Left ventricle myocardium superior (tissue), 1 donor: ENCODE measurements at places on chromosomes 2 and 18. TPM values are rescaled to one million over a fixed set of nuclear protein-coding genes. Genes with fewer than 3 reads are reported as not detected.

DNA sequence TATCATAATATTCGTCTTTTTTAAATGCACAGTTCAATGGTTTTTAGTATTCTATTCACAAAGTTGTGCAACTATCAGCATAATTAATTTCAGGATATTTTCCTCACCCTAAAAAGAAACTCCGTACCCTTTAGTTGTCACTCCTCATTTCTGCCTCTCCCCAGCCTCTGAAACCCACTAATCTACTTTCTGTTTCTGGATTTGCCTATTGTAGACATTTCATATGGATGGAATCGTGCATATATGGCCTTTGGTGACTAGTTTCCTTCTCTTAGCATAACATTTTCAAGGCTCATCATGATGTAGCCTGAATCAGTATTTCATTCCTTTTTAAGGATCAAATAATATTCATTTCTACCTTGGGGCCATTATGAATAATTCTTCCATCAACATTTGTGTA, 18.5 kb downstream of the NEURL3 start:
- DNase-seq, result no peak

GRCh38 chr2:207133820-207134519, 31.8 kb downstream of the KLF7 start:
- peak; percentile 77 for DNase-seq

DNA sequence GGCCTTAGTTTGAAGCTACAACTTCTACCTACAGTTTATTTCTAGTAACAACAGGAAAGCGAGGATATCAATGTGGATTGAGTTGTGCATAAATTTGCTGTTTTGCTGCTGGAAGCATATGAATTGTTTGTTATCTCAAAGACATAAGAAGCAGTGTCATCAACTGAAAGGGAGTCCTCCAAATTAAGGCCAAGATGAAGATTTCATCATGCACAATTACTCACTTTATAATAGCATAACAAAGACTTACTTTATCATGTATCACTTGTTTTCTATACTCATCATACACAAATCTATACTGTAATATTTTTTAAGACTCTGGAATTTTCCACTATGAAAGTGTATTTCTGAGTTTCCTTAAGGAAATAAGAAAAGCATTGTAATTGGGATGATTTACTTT, 136.1 kb upstream of the FANCL start:
- no peak for DNase-seq

- no peak for DNase-seq
These were observed 46.2 kb upstream of the B3GNT2 start for GRCh38 chr2:62149708-62150107.

DNA sequence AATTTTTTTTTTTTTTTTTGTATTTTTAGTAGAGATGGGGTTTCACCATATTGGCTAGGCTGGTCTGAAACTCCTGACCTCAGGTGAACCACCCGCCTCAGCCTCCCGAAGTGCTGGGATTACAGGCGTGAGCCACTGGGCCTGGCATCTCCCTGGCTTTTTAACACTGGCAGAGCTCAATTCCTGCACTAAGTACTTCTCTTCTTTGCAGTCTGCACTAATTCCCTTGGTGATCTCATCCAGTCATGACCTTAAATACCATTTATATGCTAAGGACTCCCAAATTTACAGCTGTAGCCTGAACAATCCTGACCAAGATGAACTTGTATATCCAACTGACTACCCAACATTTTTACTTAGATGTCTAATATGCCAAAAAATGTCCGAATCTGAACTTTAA, 10.2 kb downstream of the PREPL start:
- no peak for DNase-seq

GRCh38 chr2:232485348-232485756, 2.3 kb downstream of the ECEL1 start:
- DNase-seq, result no peak

GRCh38 chr18:9115984-9116383, 13.5 kb downstream of the NDUFV2 start:
- no peak for DNase-seq

DNA sequence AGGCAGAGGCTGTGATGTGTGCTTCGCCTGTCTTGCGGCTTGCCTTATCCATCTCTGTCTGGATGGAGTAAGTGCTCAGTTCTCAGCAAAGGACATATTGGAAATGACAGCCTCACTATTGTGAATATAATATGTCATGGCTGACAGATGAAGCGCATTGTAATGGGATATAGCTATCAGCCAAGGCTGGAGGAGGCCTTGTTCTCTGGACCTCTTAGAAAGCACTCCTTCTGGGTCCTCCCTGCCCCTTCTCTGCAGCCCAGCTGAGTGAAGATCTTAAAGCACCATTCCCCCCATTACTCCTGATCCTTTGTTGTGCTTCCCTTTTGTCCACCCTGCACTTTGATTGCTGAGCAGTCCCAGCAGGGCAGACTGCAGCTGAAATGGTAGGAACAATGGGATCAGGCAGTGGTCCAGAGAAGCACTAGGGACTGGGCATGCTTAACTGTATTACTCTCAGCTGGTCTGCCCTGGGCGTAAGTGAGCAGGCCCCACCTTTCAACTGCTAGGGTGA, 265.3 kb downstream of the SETBP1 start:
- no peak for DNase-seq

DNA sequence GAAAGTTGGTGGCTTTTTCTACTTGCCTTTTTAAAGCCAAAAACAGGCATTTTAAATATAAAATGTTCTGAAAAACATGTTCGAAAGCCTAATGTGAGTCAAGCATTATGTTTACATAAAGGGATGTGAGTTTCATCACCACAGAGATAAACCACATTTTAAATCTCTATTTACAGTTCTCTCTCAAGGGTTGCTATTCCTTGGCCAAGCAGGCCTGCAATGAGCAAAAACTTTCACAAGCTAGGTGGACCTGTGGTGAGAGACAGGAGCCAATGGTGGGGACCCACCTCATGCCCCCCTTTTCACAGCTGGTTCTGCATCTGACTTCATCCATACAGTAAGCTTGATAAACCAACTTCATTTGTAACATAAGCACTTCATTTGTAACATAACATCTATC, 65.1 kb downstream of the CUL3 start:
- no peak for DNase-seq

DNA sequence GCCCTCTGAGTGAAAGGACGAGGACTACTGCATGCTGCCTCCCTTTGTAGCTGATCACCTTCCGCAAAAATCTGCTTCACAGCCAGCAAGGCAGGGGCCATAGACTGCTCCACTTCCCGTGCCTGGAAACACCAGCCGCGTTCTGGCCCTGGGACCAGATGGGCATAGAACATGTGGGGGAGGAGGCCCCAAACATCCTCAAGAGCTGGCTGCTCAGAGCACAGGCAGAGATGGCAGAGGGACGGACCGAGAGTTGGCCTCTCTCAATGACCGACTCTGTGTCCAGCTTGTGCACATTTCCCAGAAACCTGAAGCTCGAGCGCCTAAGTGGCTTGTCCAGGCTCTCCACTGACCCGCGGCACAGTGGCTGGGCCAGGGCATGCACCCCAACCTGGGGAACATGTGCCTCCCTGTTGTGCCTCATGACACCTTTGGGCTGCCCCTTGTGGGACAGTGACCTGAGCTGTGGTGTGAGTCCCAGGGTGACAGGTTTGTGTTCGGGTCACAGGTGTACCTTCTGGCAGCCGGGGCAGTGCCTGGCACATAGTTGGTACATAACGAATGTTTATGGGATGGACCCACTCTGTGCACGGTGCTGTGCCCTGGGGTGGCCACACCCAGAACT, 9.1 kb downstream of the KCNF1 start:
- DNase-seq, result no peak

DNA sequence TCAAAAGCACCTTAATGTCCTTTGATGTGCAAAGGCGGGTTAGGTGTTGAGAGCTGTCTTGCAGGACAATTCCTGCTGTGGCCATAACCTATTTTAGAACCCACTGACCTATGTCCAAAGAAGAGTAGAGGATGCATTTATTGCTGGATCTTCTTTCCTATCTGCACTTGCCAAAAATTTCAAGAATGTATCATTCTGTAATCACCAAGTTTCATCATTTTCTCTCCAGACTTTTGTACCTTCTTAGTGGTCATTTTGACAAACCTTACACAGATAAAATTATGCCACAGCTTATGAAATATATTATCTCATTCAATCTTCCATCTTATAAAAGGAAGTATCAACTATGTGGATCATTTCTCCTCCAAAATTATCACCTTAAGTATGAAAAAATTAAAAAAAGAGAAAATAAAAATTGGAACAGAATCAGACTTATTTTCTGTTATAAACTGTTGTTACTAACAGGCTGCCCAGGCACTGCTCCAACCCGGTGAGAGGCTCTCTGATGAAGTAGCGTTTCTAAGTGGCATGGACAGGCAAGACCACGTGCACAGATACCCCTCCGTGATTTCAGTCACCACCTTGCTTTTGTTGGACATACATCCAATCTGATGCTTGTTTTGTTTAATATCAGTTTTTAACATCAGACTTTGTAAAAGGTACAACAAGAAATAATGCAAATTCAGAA, 559.9 kb upstream of the ID2 start:
- no peak for DNase-seq

GRCh38 chr2:4502230-4502843, 799.0 kb downstream of the DCDC2C start:
- no peak for DNase-seq

- no peak for DNase-seq
These were observed 7.3 kb downstream of the ALPP start for GRCh38 chr2:232385660-232386489.

- DNase-seq, result no peak
These were observed 202.8 kb downstream of the DYM start for GRCh38 chr18:49257609-49258008.

DNA sequence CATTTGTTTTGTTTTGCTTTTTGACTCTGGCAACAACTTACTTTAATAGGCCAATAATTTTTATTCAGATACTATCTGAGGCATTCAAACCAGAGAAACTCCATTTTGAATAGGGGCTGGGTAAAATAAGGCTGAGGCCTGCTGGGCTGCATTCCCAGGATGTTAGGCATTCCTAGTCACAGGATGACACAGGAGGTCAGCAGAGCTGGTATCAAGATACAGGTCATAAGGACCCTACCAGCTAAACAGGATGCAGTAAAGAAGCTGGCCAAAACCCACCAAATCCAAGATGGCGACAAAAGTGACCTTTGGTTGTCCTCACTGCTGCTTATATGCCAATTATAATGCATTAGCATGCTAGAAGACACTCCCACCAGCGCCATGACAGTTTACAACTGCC, 102.2 kb upstream of the XPO1 start:
- DNase-seq, result no peak

DNA sequence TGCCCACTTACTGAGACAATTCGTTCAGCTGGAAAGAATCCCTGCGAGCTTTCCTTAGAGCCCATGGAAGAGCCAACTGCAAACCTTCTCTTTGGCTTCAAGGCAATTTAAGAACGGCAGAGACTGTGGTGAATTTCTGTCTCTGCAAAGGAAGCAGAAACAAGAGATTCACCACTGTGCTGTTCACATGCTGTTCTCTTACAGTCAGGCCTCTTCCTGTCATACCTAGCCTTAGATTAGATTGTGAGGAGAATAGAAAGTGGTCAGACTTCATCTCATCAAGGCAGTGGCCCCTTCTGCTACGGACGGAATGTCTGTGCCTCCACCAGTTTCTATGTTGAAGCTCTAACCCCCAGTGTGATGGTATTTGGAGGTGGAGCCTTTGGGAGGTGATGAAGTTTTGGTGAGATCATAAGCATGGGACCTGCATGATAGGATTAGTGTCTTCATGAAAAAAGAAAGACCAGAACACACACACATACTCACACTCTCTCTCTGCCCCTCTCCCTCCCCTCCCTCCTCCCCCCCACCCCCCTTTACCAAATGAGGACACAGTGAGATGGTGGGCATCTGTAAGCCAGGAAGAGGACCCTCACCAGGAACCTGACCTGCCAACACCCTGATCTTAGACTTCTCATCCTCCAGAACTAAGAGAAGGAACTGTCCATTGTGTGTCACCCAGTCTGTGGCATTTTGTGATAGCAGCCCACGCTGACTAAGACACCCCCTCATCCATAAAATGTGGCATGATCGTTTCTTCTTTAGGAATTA, 45.6 kb upstream of the NRP2 start:
- no peak for DNase-seq

DNA sequence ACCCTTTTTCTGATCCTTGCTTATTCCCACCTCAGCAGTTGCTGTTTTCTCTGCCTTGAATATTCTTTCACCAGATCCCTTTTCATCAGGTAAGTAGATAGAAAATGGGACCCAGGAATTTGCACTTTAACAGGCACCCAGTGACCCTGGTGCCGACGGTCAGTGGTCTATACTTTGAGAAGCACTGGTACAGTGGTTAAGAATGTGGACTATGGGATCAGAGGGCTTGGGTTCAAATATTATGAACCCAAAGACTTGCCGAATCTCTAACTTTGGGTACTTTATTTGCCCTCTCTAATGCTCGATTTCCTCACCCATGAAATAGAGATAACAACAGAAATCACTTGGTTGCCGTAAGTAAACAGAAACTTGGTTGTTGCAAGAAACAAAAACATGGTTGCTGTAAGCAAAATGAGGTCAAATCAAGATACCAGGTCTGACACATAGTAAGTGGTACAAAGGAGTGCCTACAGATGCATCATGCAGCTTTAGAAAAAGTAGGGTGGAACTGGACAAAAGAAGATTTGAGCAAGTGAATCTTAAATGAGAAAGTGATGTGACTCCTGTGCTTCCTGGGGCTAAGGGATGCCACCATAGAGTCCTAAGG, 69.5 kb upstream of the GLS start:
- DNase-seq, result no peak

DNA sequence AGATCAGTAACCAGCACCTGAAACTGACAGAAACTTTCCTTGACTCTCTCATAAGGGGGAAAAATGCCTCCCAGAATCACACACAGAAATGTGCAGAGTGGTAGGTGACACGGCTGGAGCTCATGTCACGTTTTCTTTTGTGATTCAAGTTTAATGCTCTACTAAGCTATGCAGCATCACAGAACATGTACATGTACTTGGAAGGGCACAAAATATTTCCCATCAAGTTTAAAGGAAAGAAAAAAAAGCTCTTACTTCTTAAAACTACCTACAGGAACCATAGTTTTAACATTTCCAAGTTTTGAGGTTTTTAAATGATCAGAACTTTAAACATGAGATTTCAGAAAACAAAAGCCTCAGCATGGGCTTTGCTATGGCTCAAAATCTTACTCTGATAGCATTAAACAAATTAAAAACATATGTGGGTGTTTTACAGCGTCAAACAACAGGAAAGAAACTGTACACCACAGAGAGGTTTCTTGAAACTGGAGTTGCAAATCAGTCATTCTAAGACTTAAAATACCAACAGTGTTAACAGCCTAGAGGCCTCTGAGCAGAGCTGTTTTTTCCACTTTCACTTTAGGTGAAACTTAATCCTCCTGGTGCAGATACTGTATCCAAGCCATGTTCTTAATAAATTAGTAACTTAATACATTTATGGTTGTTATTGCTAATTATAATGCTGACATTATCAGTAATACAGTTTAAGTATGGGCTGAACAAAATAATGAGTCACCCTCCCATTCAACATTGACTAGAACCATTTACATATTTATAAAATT, 30.1 kb downstream of the MBP start:
- DNase-seq, result no peak

SMAD7 gene
- 13.8 TPM for total RNA-seq

POTEI gene
- total RNA-seq, result not detected

FAM228A gene
- total RNA-seq, result 0.15 TPM
